Left cardiac atrium (tissue), 4 donors: ENCODE measurements at places on chromosomes 3 and 15.
A peak's percentile ranks its signal among the peaks of the same experiment; 100 is the strongest.

GRCh38 chr3:102090721-102091045 lies 241.4 kb downstream of the NFKBIZ start:
- no peak for DNase-seq

DNA sequence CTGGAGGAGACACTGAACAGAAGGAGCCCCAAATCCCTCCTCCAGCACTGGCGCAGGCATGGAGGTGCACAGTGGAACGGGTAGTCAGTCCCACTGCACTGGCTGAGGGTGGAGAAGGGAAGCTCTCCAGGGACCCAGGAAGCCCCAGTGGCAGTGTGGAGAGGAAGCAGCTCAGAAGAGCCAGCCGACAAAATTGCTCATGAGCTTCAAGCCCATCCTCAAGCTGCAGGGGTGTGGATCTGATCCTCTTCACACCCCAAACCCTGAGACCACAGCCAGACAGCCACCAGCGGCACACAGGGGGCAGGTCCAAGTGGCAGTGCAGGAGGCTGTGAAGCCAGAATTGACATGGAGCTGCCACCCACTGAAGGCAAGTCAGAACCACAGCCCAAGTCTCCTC lies 32.1 kb downstream of the CYFIP1 start:
- no peak for DNase-seq

DNA sequence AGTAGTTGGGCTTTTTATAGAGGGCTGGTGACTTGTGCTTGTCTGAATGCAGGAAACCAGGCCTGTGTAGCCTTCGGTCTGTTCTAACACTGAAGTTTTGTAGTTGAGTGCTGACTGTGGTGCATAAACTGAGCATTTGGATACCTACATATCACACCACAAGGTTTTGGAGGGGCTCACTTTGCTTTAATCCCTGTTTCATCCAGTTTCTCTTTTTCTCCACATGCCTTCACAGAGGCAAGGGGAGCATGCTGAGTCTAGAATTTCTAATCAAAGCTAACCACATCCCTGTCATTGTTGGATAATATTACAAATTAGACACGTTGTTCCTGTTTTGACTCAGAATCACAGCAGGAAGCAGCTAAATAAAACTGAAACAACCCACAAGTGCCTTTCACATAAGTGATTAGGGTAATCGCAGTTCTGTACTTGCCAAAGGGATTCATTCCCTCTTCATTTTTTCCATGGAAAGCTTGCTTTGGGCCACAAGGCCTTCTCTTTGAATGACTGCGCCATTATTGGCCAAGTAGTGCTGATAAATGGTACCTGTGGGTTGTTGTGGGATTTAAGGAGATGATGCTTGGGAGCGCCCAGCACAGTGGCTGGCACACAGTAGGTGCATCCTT lies 48.9 kb downstream of the TGFBR2 start:
- no peak for DNase-seq

- no peak for DNase-seq
Measured at GRCh38 chr15:40136470-40137302, 24.2 kb upstream of the BUB1B start.

DNA sequence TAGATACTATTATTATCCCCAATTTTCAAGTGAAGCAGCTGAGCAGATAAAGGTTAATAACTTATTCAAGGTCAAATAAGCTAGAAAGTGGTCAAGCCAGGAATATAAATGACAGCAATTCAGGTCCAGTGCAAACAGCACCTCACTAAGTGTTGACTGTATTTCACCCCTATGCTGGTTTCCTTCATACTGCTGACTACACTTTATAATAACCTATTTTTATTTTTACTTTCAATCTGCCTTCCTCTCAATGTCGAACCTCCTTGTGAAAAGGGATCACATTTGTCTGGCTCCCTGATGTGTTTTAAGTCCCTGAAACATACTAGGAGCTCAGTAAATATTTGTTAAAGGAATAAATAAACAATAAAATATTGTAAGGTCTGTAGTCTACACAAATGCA lies 146.1 kb downstream of the NAALADL2 start:
- DNase-seq: no peak

DNA sequence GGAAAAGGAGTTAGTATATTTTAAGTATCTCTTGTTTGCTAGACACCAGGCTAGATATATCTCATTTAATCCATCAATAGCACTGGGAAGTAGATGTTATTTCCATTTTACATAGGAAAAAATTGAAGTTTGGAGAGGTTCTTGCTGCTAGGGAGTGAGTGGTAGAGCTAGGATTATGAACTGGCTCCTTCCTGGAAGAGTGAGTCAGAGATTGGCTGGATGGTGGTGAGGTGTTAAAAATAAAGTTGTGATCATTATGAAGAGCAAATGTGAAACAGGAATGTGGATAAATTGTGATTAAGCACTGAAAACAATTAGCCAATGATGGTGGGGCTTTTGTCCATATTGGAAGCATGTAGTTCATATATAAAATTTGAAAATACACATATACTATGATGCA lies 234.2 kb downstream of the WNT5A start:
- no peak for DNase-seq

GRCh38 chr15:84955089-84955848 lies 26.4 kb upstream of the PDE8A start:
- peak; percentile 80 for DNase-seq

- DNase-seq: no peak
Measured at GRCh38 chr3:97882975-97883598, 61.3 kb downstream of the CRYBG3 start.

- no peak for DNase-seq
Measured at GRCh38 chr3:46928282-46928681, 48.3 kb downstream of the CCDC12 start.

GRCh38 chr3:115233021-115233420 lies 85.9 kb upstream of the ZBTB20 start:
- DNase-seq: no peak

DNA sequence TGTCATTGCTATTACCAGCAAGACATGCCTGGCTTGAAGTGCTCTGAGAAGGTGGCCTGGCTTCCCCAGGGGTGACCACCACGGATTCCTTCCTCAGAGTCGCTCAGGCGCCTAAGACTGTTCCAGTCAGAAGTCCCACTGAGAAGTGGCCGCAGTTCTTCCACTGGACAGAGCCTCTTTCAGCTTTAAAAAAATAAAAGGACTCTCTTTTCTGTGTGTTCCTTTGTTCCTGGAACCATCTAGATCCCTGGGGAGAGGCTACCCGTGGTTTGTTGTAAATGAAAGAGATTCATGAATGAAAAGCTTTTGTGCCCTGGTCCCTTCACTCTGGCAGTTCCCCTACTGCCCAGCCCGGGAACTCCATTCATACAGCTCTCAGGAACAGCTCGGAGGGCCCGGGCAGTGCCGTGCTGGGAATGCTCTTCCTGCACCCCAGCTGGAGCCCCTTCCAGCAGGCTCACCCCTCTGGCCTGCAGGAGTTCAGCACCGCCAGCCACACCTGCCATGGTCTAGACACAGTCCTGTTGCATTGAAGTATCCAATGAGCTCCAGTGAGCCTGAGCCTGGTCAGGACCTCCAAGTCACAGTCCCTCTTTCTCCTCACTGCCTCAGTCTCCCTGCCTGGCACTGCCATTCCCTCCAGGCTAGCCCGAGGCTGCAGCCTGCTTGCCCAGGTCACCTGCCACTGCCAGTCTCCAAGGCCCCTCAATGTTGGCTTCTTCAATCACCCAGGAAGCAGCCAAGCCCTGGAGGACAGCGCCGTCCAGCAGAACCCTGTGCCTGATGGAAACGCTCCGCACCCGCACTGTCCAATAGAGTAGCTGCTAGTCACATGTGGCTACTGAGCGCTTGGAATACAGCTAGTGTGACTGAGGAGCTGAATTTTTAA lies 75.4 kb downstream of the XXYLT1 start:
- DNase-seq: no peak
